ENCODE measurements at places on chromosomes 3 and 15.

- no peak for DNase-seq
Measured at GRCh38 chr3:139647866-139648435, 29.8 kb downstream of the NMNAT3 start.

GRCh38 chr3:10783360-10784351 is 32.4 kb upstream of the SLC6A11 start:
- peak; percentile 64 for DNase-seq

GRCh38 chr3:46192939-46193338 is 15.2 kb downstream of the CCR1 start:
- no peak for DNase-seq

DNA sequence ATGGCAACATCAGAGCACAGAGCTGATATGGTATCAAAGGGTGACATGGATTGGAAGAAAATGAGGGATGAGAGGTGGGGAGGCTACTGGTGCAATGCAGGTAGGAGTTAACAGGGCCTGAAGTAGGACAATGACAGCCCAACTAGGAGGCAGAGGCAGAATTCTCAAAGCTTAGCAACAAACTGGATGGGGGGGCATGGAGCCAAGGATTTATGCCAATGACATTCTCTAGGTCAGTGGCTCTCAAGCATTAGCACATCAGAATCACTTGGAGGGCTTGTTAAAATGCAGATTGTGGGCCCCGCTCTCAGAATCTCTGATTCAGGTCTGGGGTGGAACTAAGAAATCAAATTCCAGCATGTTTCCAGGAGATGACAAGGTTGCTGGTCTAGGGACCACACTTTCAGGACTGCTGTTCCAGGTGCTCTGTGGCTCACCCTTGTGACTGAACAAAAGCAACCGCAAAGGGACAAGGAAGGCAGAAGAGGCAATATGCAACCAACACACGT is 98.0 kb upstream of the TNIK start:
- DNase-seq, result no peak

- DNase-seq, result no peak
Measured at GRCh38 chr3:2684046-2684445, 426.1 kb downstream of the IL5RA start.

- DNase-seq, result no peak
Measured at GRCh38 chr3:197406266-197406665, 107.9 kb upstream of the DLG1 start.

DNA sequence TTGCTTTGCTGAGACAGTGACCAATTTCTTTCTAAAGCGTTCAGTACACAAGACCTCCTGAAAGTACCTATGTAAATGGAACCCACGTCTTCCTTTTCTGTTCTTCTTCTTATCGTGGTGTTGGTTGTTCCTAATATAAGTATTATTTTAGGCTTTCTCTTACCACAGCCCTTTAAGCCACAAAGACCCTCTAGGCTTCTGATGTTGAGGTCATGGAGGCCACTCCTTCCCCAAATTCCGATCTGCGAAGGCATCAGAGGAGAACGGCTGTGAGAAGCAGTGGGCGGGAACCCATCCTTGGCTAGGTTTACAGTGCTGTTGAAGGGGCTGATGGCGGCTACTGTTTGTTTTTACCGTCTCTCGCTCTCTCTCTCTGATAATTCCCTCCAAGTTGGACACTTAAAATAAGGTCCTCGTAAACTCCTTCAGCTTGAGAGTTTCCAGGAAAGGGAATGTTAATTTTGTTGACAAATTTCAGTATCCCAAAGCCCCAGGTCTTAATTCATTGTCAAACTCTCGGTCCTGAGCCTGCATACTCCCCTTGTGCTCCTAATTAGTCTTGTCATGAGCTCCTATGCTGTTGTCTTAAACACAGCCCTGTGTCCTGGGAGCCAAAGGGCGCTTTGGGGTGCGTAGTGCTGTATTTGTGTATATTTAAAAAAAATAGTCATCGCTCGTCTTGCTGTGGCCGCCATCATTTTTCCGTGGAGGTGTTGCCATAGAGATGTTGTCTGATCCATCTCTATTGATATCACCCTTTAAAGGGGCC is 178.8 kb downstream of the OPA1 start:
- no peak for DNase-seq

- DNase-seq, result no peak
Measured at GRCh38 chr3:48294611-48295263, 38.7 kb downstream of the SPINK8 start.

Measured in NAMALWA (cell line).